NCI-H187 treated with DMSO at 0.1 percent for 48 hours (cell line): ENCODE measurements at places on chromosomes 2 and 18.

DNA sequence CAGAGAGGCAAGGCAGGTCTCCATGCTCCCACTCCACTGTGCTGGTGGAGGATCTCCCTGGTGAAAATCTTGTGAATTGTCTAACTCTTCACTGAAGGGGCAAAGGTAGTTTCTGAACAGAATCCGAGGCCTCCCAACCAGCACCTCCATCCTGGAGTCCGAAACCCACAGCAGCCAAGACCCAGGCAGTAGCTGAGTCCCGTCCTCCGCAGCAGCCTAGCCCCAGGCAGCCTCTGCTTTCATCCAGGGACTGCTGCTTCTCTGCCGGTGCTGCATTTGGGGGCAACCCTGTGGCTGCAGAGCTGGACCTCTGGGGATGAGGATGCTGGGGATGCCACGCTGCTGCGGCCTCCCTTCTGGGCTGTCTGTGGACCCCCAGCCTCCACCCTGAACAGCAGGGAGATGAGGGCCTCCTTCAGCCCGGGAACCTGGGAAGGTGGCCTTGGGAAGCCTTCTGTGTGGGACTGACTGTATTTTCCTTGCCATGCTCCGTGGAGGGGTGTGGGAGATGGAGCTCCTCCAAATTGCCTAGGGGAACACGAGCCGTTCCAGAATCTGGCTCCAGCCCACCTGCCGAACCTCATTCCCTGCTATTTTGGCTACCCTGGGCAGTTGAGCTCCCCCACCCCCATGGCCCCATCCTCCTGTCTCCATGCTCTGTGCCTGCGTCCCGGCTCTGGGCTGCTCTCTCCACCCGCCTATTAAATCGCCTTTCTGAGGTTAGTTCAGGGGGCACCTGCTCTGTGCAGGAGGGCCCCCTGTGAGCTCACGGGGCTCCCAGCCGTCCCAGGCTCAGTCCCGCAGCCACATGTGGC is 48.2 kb downstream of the GREB1 start:
- no peak for DNase-seq

GRCh38 chr2:83109284-83109683 is 1349.8 kb downstream of the SUCLG1 start:
- DNase-seq = no peak

- DNase-seq = no peak
Measured at GRCh38 chr2:180359522-180360282, 352.6 kb upstream of the CWC22 start.

- DNase-seq = no peak
Measured at GRCh38 chr2:138665937-138666336, 114.3 kb downstream of the NXPH2 start.

- no peak for DNase-seq
Measured at GRCh38 chr2:111946294-111947114, 48.1 kb downstream of the MERTK start.

- no peak for DNase-seq
Measured at GRCh38 chr2:73022024-73022568, 49.4 kb downstream of the SFXN5 start.

DNA sequence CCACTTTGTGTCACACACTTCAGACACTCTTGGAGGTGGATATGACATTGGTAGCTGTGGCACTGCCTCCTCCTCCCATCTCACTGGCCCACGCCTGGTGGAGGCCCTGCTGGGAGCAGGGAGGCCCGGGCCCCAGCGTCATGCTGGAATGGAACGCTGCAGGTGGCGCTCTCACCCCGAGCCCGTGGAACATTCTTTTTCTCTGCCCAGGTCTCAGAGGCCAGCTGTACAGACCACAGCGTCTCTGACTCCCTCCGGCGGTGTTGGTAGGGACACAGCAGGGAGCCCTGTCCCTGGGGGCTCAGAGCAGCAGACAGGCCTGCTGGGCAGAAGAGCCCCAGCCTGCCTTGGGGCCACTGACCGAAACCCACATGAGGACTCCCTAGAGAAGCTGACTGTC is 218.1 kb downstream of the TWIST2 start:
- DNase-seq = no peak

GRCh38 chr2:235834781-235835180 is 333.4 kb downstream of the GBX2 start:
- no peak for DNase-seq

DNA sequence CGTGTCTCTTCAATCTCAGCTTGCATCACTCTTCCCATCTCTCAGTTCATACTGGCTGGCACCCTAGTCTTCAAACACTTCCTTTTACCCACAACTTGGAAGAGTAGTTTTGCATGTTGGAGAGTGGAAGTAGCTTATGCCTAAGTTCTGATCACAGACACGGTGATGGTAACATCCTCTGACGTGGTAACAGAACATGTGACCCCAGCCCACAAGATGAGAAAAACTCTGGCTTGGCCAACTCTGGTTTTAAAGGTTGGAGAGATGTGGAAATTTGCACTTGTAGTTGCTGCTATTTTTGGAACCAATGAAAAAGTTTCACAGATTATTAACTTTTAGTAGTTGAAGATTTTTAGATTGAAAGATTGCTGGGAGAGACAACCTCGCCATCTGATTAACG is 155.4 kb upstream of the SLC35G4 start:
- DNase-seq = no peak

DNA sequence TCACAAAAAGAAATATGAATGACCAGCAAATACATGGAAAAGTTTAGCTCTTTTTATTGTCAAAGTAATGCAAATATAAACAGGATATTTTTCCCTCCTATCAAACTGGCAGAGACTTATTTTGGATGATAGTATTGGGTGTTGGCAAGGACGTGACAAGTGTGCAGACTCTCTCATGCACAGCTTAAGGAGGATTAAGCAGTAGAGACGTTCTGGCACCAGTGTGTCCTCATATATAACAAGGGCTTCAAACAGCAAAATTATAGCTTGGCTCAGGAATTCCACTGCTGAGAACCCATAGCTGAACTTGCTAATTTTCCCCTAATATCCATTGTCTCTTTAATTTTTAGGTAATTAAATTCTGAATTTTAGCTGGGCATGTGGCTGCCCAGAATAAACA is 114.4 kb downstream of the FAM124B start:
- no peak for DNase-seq

- DNase-seq = no peak
Measured at GRCh38 chr18:47253101-47253654, 1.7 kb upstream of the SKOR2 start.

DNA sequence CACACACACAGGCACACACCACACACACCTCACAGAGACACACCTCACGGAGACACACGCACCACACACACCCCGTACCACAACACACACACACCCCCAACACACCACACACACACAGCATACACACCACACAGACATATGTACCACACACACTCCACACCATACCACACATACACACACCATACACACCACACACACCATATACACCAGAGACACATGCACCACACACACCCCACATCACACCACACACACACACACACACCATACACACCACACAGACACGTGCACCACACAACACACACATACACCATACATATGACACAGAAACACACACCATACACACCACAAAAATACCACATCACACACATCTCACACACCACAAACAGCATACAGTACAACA is 850.7 kb downstream of the RNF144A start:
- no peak for DNase-seq
